ENCODE measurements at places on chromosomes 6 and 20.

GRCh38 chr6:408599-409102 is 17.1 kb downstream of the IRF4 start:
- DNase-seq: peak; percentile 72

GRCh38 chr20:22453244-22454080 is 130.9 kb downstream of the FOXA2 start:
- peak; percentile 17 for DNase-seq

GRCh38 chr6:73134588-73134987 is 90.7 kb downstream of the KHDC1L start:
- peak; percentile 24 for DNase-seq

GRCh38 chr6:140636271-140636907 is 1261.9 kb upstream of the CITED2 start:
- no peak for DNase-seq

DNA sequence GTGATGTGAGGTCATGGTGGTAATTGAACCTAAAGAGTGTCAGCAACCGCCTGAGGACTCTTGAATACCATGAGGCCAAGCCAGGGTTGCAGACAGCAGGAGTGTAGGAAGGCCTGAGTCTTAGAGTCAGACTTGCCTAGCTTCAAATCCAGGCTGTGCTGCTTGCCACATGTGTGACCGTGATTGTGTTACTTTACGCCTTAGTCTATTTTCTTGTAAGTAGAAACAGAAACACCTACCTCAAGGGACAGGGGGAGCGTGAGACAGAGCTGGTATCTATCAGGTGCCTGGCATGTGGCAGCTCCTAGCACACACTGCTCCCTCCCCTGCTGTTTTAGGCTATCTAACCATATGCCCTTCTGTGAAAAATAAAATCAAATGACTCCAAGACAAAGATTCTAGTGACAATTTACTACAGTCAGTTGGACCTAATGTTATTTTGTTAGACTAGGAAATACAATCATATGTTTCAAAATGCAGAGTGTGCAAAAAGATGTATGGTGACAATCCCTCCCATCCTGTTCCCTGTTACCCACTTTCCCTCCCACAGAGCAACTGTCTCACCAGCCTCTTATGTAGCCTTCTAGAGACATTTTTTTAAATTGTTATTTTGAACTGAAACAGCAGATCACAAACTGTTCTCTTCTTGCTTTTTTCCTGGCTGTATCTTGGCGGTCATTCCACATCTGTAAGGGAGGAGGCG is 21.7 kb downstream of the TAF8 start:
- DNase-seq: no peak

GRCh38 chr20:4817230-4817671 is 95.5 kb downstream of the PRND start:
- DNase-seq: peak; percentile 4

GRCh38 chr6:23952245-23952644 is 173.8 kb upstream of the NRSN1 start:
- no peak for DNase-seq

DNA sequence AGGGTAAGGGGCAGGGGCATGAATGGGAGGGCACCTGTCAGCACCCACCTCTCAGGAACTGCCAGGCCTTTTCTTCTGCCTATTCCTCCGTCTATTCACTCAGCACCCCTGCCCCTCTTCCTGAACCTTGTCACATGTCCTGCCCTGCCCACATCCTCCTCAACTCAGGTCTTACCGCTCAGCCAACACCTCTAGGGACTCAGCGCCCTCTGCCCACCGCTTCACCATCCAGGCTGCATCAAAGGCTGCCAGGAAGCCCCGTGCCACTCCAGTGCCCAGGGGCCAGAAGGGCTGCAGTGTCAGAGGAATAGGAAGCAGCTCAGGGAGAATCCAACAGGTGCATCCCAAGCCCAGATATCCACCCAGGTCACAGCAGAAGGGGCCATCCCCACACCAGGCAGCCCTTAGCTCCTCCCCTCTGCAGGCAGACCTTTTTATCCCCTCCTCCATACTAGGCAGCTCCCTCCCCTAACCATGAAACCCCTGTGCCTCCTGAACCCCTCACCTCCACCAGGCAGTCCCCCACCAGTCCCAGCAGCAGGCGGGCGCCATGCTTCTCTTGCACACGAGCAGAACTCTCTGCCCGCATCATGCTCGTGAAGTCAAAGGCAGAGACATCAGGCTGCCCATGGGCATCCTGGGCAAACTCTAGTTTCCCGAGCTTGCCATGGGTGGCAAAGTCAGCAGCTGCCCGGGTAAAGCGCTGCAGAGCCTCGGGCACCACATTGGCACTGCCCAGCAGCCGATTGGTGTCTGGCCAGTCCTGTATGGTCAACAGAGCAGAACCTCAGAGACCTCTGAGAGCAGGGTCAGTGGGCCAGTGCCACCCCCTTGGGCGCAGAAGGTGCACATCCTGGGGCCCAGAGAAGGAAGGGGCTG is 5.5 kb downstream of the MICAL1 start:
- no peak for DNase-seq

Data from K562 (cell line).